T-helper 22 cell (primary cell): ENCODE measurements at places on chromosomes 1 and 21.
A peak's percentile ranks its signal among the peaks of the same experiment; 100 is the strongest.

- no peak for DNase-seq
Observed at GRCh38 chr1:155166051-155166470, 7.0 kb downstream of the KRTCAP2 start.

- no peak for DNase-seq
Observed at GRCh38 chr1:57137980-57138379, 172.2 kb upstream of the C8B start.

DNA sequence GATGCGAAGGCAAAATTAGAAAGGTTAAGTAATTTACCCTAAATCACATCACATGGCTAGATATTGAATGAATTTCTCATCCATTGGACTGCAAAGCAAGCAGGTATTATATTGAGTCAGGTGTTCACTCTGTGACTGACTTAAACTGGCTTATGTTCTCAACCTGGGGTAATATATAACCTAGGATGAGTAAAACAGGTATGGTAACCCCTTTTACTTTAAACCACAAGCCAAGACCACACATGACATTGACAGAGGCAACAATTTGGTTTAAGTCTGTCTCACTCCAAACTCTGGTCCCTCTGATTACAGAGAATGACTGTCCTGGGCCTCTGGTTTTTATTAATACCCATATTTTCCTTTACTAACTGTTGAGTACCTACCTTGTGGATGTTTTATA lies 33.3 kb downstream of the MAEL start:
- no peak for DNase-seq

- peak; percentile 30 for DNase-seq
Observed at GRCh38 chr1:93908394-93909145, 660 bp downstream of the GCLM start.

DNA sequence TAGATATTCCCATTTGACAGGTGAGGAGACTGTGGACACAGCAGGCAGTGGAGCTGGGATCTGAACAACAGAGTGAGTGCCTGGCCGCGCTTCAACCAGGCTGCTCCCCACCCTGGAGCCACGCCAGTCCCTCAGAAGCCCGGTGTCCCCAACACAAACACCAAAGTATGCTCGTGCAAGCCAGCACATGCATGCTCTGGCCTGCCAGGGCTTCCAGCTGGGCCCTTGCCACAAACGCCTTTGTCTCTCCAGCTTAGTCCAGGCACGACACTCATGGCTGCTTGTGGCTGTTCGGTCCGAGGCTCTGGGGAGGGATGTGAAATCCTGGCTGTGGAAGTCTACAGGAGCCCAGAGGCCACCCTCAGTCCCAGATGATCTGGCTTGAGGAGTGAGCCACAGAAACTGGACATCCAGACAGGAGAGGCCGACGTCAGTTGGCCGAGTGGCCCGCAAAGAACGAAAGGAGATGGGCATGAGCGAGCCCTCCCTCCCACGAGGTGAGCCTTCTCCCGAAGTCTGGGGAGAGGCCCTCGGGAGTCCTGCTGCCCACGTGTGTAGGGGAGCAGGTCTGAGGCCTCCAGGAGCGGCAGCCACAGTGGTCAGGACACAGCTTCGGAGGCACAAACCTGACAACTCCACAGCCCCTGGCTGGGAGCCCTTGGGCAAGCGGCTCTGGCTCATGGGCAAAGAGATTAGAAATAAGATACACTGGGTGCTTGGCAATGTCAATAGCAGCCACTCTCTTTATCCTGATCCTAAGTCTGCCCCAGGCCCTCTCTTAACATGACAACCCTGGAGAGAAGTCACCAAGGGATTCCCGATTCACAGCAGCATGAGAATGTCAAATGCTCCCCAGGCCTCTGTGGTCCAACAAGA lies 117.1 kb upstream of the IFFO2 start:
- no peak for DNase-seq
